ENCODE measurements at places on chromosomes 6 and 20.

GRCh38 chr6:45417436-45417835 lies 39.7 kb upstream of the SUPT3H start:
- no peak for DNase-seq

DNA sequence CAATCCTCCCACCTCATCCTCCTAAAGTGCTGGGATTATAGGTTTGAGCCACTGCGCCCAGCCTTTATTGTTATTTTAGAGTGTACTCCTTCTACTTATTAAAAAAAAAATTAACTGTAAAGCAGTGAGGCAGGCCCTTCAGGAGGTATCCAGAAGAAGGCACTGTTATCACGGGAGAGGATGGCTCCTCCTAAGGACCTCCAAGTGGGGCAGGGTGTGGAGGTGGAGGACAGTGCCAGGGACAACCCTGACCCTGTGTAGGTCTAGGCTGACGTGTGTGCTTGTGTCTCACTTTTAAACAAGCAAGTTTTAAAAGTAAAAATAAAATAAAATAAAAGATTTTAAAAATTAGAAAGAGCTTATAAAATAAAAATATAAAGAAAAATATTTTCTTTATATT lies 23.7 kb upstream of the TAF4 start:
- no peak for DNase-seq

DNA sequence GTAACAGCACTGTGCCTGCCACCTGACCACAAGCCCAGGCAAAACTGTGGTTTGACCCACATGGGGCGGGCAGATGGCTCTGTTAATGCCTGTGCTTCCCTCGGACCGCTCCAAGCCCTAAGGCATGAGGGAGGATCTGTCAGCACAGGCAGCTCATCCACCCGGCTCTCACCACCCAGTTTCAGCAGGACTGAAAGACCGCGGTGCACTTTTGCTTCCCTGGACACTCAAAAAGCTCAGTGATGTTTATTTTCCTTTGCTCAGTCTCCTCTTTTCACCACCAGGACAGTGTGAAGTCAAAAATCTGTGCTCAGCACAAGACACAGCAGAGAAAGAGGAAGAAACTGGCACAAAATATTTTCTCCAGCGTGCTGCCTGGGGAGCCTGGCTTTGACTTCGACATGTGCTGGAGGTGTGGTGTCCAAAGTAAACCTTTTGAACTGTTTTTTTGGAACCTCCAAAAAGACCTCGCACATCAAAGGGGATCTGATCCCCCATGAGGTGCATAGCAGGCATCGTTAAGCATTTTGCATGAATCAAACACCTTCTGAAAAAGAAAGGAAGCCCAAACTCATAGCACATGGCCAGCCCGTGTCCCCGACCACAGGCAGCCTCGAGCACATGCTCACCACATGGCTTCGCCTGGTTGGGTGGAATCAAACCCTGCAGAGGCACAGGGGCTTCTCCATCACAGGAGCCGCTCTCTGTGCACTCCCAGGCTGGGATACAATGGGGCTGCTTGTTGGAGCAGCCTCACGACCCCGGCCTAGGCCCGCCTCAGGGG lies 441.7 kb upstream of the JARID2 start:
- peak; percentile 93 for DNase-seq

GRCh38 chr6:141426400-141426980 lies 706.2 kb upstream of the GJE1 start:
- DNase-seq: peak; percentile 14

DNA sequence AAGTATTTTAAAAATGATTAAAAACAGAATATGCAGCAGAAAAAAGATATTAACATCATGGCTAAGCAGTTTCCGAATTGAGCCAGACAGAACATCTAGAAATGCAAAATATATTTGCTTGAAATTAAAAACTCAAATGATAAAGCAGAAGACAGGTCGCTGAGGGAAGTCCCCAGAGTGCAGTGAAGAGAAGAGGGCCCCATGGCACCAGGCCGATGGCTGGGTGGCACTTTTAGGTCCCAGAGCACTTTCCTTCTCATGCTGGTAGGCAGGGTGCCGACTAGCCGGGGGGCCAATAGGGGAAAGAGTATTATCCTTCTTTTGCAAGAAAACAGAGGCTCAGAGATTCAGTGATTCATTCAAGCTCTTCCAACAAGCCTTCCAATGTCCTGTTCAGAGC lies 58.9 kb downstream of the MYH7B start:
- DNase-seq: no peak

- no peak for DNase-seq
Observed at GRCh38 chr6:68086199-68086598, 548.9 kb upstream of the ADGRB3 start.
